ENCODE measurements at places on chromosomes 13 and 19.

DNA sequence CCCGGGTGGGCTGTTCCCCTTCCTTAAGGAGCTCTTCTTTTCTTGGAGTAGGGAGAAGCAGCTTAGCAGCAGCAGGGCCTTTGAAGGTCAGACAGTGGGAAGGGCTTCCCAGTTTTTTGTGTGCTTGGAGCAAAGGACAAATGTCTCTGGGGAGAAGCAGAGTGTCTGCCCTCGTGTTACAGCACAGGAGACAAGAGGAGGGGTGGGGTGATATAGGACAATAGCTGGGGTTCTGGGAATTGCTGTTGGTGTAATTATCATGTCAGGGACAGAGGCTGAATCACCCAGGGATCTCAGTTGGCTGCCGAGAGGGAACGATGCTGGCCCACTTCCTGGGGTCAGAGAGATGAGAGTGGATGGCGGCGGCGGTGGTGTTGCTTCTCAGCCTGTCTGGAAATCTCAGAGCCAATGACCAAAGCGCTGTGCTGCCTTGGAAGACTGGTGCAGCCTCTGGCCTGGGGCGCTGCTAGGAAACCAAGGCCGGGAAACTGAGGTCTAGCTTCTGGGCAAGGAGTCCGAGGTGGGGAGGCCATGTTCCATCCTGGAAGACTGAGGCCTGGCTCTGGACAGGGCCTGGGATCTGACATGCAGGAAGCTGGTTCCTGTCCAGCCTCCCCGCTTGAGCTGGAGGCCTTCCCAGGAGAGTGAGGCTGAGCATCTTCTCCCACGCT lies 1.2 kb downstream of the INAFM1 start:
- no peak for DNase-seq

- no peak for DNase-seq
These were observed 83.8 kb upstream of the TM9SF2 start for GRCh38 chr13:99417201-99418102.

GRCh38 chr13:113084943-113085540 lies 20.5 kb upstream of the F7 start:
- DNase-seq = no peak

- DNase-seq = no peak
These were observed 21.6 kb downstream of the SPATA13 start for GRCh38 chr13:24181991-24182702.

GRCh38 chr13:109918179-109918711 lies 131.9 kb upstream of the IRS2 start:
- DNase-seq = no peak

- no peak for DNase-seq
These were observed 273.5 kb downstream of the SHISA2 start for GRCh38 chr13:25778365-25778764.

GRCh38 chr13:30565658-30566057 lies 52.1 kb upstream of the USPL1 start:
- no peak for DNase-seq

DNA sequence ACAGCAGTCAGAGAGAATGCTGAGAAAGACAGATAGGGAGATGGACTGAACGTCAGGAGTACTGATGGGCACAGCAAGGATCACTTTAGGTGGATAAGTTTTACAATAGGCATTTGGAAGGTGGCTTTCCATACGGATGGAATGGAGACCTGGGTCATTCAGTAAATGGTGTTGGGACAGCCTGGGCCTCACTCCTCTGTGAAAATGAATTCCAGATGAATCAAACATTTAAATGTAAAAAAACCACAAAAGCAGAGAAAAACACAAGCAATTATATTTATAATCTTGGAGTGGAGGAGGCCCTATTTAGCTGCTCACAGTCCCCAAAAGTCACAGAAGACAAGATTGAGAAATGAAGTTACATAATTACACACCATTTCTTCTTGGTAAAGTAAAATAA lies 4.7 kb downstream of the IL17D start:
- DNase-seq = no peak

- DNase-seq = no peak
These were observed 39.6 kb downstream of the STOML3 start for GRCh38 chr13:38950987-38951386.

- DNase-seq = no peak
These were observed 17.4 kb downstream of the GPR183 start for GRCh38 chr13:99289674-99290337.

GRCh38 chr19:56840451-56841192 lies at the start of the genes PEG3 and ZIM2:
Gene PEG3 (minus strand): TSS chr19:56840726. CDS start chr19:56824655, 16,071 bp downstream.
Gene ZIM2 (minus strand): TSS chr19:56840726. CDS start chr19:56824277, 16,449 bp downstream.
- DNase-seq = no peak

DNA sequence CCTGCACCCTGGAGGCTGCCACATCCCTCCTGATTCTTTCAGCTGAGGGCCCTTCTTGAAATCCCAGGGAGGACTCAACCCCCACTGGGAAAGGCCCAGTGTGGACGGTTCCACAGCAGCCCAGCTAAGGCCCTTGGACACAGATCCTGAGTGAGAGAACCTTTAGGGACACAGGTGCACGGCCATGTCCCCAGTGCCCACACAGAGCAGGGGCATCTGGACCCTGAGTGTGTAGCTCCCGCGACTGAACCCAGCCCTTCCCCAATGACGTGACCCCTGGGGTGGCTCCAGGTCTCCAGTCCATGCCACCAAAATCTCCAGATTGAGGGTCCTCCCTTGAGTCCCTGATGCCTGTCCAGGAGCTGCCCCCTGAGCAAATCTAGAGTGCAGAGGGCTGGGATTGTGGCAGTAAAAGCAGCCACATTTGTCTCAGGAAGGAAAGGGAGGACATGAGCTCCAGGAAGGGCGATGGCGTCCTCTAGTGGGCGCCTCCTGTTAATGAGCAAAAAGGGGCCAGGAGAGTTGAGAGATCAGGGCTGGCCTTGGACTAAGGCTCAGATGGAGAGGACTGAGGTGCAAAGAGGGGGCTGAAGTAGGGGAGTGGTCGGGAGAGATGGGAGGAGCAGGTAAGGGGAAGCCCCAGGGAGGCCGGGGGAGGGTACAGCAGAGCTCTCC lies 6.9 kb upstream of the CEACAM5 start:
- DNase-seq = no peak

GRCh38 chr19:37329686-37330085 lies 41.2 kb upstream of the ZNF527 start:
- no peak for DNase-seq

Data from activated CD4-positive, alpha-beta T cell treated with anti-CD3 and anti-CD28 coated beads, Interleukin-2, amount 50 U/mL, for 24 hours (primary cell).